ENCODE measurements at places on chromosomes 1 and 21.

GRCh38 chr1:92599184-92599583, 112.5 kb upstream of the GFI1 start:
- no peak for DNase-seq

DNA sequence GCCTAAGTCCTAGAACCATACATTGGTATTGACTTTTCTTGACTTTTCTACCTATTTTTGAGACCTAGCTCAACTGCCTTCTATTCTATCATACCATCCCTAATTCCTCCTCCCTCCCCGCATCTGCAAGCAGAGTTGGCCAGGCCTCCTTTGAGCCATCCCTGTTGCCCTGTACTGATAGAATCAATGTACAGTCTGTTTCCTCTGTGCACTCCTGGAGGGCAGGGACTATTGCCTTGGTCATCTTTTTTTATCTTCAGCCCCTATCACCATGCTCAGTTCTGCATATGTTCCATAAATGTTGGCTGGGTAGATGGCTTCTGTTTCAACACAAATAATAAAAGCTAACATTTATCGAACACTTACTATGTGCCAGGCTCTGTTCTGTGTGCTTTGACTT, 4.0 kb upstream of the RGS16 start:
- no peak for DNase-seq

- DNase-seq, result no peak
Measured at GRCh38 chr21:44291078-44291935, 5.6 kb downstream of the AIRE start.

DNA sequence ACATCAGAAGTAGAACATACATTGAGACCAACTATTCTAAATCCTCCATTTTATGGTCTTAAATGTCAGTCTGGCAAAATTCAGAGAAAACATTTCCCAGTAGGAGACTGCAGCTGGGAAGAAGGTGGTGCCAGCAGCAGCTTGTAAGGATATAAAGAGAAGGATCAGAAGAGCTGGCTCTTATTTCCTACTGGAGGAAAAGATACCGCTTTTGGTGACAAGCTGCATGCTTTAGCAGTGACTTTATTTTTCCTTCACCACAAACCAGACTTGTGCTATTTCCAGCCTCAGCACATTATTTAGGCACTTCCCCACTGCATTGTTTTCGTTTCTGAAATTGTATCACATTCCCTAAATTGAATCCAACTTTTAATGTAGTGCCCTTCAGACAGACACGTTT, 28.4 kb downstream of the RNF11 start:
- DNase-seq, result no peak

DNA sequence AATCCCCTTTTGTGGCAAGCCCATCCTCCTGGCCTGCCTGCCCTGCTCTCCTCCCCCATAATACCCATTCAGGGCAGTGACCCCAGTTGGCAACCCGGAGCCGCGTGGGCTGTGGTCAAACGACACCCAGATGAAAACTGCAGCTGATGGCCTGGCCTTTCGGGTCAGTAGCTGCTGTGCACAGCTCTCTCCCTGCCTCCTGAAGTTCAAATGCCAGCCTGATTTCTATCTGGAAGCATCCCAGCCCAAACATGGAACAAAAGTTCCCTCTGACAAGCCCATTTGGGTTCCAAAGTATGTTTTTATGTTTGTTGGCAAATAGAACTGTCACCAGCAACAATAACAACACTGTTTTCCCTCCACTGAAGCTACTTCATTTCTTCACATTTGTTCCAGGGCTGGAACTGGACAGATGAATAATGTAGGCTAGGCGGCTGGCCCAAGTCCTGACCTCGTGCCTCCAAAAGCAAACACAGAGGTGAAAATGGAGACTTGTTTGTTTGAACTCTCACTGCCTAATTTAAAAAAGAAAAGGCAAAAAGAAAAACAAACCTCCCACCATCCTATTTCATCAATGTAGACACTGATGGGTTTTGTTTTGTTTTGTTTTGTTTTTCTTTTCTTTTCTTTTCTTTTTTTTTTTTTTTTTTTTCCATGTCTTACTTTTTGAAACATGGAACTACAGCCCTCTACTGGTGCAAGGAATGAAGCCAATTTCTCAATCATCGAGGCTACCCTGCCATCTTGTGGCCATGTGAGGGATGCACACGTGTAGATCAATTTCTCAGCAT, 179.0 kb downstream of the ADSS2 start:
- DNase-seq, result peak; percentile 43

DNA sequence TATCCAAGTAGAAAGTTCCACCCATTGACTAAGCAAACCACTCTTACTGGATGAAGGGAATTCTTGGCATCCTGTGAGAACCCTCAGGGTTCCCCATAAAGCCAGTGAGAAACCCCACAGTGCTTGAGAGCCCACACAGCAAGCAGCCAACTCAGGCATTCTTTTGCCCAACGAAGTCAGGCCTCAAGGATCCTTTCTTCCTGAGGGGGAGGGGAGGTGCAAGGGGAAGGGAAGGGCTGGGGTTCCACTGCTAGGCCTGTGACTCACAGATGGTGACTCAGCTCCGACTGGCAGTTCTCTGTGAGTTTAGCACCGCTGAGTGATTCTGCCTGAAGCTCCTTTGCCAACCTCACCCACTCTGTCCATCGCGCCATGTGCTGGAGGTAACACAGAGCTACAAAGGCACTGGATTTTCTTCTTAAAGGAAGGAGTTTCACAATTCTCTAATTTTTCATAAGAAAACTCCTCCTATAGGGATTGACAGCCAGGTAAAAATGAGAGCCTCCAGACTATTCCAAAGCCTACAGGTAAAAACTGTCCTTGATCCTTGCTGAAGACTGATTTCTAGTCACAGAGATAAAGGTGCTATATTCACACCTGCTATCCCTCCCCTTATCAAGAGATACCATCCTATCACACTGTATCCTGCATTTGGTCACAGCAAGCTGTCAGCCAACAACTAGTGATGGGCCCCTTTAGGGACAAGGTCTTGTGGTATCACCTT, 4.8 kb downstream of the ENO1 start:
- peak; percentile 50 for DNase-seq

- DNase-seq, result no peak
Measured at GRCh38 chr1:58687516-58687915, 12.3 kb downstream of the MYSM1 start.

- DNase-seq, result no peak
Measured at GRCh38 chr1:54495954-54496353, 52.1 kb upstream of the ACOT11 start.

- DNase-seq, result peak; percentile 36
Measured at GRCh38 chr1:86703696-86704457, 499 bp upstream of the SH3GLB1 start.

DNA sequence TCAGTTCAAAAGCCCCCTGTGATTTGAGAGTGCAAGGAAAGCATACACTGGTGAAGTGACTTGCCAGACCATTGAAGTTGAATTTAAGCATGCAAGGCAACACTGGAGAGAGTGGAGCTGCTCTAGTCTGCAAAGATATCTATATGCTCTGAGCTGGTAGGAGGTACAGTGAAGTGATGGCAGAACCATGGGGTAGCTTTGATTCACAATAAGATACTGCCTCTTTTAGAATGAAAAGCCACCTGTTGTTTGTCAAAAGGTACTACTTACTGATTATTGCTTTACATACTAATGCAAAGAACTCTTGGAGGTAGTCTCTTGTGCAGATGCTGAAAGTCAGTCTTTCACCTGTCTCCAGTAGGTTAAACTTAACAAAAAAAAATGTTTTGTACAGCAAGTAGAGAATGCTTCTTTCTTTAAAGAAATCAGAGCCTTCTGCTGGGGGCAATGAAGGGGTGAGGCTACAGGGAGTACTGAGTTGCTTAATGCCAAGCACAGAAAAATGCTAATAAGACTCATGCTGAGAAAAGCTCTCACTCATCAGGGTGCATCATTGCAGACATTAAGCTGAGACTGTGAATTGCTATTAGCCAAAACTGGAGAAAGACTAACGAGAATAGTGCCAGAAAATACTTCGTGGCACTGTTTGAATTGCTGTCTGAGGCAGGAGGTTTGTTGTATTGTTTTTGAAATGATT, 1150.5 kb upstream of the TMPRSS15 start:
- no peak for DNase-seq

GRCh38 chr1:184032306-184032929, 5.1 kb downstream of the COLGALT2 start:
- no peak for DNase-seq

DNA sequence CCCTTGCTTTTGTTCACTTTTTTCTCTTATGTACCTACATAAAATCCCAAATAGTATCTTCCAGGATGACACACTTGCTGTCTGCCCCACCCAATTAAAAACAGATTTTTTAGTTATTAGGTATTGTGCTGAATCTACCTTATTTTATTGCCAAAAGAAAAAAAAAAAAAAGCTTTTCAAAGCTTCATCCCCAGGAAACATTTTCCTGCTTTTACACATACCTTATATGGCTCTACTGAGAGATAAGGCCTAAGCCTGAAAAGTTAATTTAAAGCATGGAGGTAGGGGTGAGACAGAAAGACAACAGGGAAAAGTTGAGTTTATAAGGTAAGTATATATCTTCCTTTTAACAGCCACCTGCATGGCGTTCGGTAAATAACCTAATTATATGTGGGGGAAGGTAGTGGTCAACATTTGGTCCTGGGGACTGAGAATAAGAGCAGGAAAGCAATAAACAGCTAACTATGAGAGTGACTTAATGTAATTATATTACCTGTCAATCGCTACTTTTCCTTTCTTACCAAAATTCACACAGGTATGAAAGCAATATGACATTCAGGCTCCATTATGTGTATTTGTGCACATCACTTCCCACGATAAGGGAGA, 54.6 kb upstream of the BOLA1 start:
- no peak for DNase-seq

DNA sequence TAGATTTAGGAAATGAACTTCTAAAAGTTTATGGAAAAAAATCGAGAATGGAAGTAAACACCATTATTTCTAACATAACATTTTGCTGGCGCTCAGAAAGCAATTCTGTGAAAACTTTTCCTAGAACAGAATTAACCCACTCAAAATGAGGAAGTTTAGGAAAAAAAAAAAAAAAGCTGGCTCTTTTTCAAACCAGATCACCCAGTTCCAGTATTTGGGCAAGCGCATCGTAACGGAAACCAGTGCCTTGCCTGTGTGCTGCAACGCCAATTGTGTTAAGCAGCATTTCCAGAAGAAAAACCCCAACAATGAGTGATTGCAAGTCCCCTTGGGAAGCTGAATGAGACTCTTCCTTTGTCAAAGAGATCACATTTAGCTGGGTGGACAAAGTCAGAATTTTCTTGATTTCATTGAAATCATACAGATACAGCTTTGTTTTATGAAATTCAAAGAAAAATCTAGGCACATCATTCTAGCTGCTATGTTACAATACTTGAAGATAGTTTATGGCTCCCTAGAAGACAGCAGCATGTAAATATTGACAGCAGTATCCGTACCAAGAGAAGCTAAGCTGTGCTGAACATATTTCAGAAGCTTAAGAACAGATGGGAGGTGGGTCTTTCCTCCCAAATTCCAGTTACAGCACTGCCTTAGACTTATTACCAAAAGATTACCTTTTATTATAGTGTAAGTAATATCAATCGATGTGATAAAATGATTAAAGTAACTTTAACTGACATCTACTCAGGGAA, 113.4 kb downstream of the ERG start:
- DNase-seq, result no peak

DNA sequence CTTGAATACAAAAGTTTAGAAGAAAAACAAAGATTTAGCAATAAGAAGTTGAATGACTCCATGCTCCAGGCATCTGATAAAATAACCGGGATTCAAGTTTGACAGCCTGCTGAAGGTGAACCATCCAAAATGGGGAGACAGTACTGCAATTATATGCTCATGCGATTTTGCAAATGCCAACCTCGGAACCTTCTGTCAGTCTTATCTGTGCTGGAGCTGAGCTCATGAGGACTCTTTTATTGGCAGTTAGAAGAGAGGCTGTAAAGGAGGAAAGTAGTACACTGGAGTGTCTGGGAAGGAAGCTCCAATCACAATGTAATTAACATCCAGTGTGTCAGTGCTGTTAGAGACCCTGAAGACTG, 170.0 kb downstream of the GALNT2 start:
- DNase-seq, result no peak

GRCh38 chr21:34534522-34534921, 22.5 kb upstream of the KCNE1 start:
- no peak for DNase-seq
